ENCODE measurements at places on chromosomes 6 and 20.

GRCh38 chr20:14336686-14337085 is 726 bp downstream of the FLRT3 start:
- DNase-seq: no peak

- no peak for DNase-seq
Observed at GRCh38 chr20:58198901-58199355, 29.5 kb downstream of the ANKRD60 start.

GRCh38 chr6:42427871-42428270 is 23.9 kb downstream of the TRERF1 start:
- DNase-seq: no peak

DNA sequence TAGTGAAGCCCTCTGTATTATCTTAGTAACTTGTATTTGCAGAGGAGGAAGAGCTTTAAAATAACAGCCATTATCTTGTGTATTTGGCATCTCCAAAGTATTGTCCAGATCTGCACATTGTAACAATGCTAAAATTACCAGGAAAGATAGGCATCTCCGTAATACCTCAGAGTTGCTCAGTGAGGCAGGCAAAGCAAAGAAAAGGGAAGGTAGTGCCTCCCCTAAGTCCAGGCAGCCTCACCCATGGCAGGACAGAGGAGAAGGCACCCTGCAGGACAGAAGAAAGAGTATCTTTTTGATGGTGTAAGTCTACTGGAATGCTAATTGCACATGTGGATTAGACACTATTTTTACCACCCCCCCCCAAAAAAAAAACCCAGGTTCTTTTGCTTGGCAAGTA is 13.6 kb upstream of the SSTR4 start:
- DNase-seq: no peak

GRCh38 chr20:8209061-8209460 is 77.0 kb downstream of the PLCB1 start:
- no peak for DNase-seq
